Right renal pelvis (tissue), 4 donors: ENCODE measurements at places on chromosomes 3 and 15. TPM values are rescaled to one million over a fixed set of nuclear protein-coding genes. Genes with fewer than 3 reads are reported as not detected.
A peak's percentile ranks its signal among the peaks of the same experiment; 100 is the strongest.

DNA sequence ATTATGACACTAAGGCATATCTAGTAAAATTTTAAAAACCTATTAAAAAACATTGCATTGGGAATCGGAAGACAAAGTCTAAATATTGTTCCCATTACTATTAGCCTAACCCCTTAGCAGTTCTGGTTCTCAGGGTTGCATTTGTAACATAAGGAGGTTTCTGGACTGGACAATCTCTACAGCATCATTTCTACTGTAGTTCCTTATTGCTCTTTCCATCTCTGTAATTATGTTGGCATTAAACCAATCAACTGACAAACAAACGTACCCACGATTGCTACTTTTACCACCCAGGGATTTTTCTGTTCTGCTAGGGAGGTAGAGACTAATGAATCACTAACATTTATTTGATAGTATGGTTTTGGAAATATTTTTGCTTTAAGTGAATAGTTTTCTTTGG is 190.8 kb downstream of the CBLB start:
- no peak for DNase-seq

GRCh38 chr3:159252274-159252673 is 450.4 kb downstream of the MFSD1 start:
- no peak for DNase-seq

DNA sequence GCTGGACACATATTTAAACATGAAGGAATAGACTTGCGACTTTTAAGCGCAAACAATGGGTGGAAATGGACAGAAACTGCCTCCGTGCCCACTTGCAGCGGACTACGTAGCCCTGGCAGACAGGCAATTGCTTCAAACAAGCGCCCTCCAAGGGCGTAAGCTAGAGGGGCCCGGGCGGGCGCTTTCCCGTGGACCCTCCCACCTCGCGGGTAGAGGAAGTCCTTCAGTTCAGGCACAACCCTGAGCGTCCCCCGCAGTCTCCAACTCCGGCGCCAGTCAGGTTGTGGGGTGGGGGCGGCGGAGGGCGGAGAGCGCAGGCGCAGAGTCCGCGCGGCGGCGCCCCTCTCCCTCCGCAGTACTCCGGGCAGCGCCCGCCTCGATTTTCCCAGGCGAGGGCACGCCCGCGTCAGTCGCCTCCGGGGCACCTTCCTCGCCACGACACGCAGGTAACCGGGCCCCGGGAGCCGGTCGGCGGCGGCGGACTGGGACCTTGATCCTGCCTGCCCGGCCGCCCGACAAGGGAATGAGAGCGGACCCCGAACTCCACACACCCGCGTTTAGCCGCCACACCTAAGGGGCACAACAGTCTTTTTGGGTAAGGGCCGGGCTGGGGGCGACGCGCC is at the start of gene SLC35G2:
Gene SLC35G2, plus strand, starts transcription at position 358 of the 623 bp plus-strand sequence. CDS start 35,335 bp downstream, outside the sequence.
- peak; percentile 28 for DNase-seq

GRCh38 chr3:185667574-185667973 is 81.5 kb downstream of the SENP2 start:
- no peak for DNase-seq

GRCh38 chr15:75346796-75347221 is at the start of gene NEIL1:
NEIL1 (plus strand) TSS chr15:75347039; CDS start chr15:75348906, 1,867 bp downstream.
- no peak for DNase-seq

- DNase-seq: no peak
These were observed 124.8 kb downstream of the NEK10 start for GRCh38 chr3:27244374-27244773.

KBTBD13 gene
- 0.10 TPM for polyA plus RNA-seq

ARIH1 gene
- 205 TPM for polyA plus RNA-seq

SLC28A2 gene
- polyA plus RNA-seq: 0.20 TPM

GRK7 gene
- polyA plus RNA-seq: 0.13 TPM
